ENCODE measurements at places on chromosomes 5 and 9.

GRCh38 chr9:70959366-70959765 is 162.1 kb downstream of the TRPM3 start:
- DNase-seq, result no peak

- DNase-seq, result no peak
Observed at GRCh38 chr5:176625966-176626875, 4.1 kb downstream of the SNCB start.

- DNase-seq, result no peak
Observed at GRCh38 chr5:43889233-43889632, 286.3 kb downstream of the NNT start.

- no peak for DNase-seq
Observed at GRCh38 chr9:136985027-136985602, 2.3 kb downstream of the LCNL1 start.

GRCh38 chr5:135173662-135174290 is 139.7 kb upstream of the PITX1 start:
- peak; percentile 66 for DNase-seq

DNA sequence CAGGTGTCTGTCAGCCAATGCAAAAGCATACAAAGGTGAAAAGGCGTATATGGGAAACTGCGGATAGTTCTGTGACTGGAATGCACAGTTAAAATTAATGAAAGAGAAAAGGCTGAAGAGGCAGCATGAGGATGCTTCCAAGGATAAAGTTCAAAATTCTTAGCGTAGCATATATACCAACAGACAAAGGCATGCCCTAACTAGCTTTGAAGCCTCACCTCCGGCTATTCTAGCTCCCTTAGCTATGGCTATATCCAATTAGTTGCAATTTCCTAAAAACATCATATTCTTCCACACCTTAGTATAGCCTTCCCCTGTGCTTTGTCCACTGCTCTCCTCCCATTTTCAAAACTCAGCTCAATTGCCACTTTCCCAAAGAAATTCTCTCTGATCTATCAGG is 1.4 kb upstream of the DNAJA1 start:
- no peak for DNase-seq

DNA sequence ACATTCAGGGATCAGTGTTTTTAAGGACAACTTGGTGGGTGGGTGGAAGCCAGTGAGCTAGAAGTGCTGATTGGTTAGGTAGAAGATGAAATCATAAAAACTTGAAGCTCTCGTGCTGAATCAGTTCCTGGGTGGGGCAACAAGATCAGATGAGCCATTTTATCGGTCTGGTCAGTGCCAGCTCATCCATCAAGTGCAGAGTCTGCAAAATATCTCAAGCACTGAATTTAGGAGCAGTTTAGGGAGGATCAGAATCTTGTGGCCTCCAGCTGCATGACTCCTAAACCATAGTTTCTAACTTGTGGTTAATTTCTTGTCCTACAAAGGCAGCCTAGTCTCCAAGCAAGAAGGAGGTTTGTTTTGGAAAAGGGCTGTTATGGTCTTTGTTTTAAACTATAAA is 166.4 kb downstream of the FAM170A start:
- no peak for DNase-seq

- no peak for DNase-seq
Observed at GRCh38 chr5:33524476-33524875, 83.7 kb downstream of the TARS1 start.

- no peak for DNase-seq
Observed at GRCh38 chr5:64861281-64861680, 92.6 kb downstream of the CWC27 start.

DNA sequence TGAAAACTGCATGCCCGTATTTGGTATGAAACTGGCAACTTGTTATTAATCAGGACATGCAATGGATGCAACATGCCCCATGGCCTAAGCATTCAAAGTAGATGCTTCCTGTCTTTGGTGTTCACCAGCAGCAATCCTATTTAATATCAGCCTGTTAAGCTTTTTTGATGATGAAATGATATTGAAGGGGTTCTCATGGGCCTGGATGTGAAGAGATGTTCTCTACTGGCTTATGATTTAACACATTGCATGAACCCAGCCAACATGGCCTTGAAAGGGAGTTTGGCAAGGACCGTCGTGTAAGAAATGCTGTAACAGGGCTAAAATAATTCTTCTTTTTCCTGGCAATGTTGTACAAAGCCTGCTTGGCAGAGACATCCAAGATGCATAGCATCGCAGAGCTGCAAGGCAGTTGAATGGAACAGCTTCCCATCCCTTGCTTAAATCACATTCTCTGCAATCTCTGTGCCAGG is 111.2 kb downstream of the SMARCA2 start:
- no peak for DNase-seq

DNA sequence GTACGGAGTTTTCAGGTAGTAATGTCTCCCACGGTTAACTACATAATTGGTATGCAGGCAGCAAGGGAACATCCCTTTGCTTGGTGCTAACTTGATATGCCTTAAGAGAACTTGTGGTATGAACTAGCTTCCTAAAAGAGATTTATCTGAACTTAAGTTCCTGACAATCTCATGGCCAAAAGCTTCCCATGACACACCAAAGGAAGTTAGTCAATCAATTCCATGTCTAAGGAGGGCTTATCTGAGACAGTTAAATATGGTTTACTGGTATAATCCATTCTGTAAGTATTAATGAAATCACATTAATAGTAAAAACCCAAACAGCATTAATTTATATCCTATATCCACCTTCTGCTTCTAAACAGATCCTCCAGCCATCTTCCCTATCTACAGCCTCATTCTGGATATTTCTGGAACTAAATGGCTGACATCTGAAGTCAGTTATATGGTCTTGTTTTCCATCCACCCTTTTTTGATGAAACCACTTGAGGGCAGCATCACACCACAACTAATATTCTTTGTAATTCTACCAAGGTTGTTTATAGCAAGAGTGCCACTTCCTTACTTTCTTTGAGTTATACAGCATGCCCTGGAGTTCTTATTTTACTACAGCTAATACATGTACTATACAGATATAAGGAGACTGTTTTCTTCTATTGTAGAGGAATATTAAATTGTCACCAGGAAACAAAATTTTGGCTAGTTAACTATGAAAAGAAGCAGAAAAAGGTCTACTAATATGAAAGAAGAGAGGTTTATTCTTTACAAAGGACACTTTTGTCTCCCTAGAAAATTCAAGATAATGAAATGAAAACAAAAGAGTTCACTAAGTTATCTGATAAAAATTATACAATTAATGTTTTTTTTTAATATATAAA is 34.7 kb downstream of the SHOC1 start:
- DNase-seq, result peak; percentile 61

GRCh38 chr5:163614787-163615186 is 109.4 kb downstream of the MAT2B start:
- no peak for DNase-seq

- no peak for DNase-seq
Observed at GRCh38 chr9:90568667-90569066, 74.0 kb downstream of the DIRAS2 start.

DNA sequence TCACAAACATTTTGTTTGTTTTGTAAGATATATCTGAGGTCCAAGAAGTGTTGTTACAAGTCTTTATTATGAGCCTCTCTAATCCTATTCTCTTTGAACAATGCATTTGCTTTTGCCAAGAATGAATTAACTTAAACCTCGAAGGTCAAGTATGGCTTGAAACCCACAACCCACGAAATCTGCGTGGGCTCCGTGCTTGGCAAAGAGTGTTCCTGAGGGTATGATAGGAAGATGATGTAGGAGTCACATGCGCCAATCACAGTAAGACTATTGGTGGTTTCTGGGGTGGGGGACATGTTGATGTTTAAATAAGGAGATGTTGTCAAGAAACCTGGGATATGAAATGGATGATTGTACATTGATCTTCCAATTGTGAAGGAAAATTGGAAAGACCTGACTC is 330.8 kb upstream of the RFX3 start:
- DNase-seq, result no peak

DNA sequence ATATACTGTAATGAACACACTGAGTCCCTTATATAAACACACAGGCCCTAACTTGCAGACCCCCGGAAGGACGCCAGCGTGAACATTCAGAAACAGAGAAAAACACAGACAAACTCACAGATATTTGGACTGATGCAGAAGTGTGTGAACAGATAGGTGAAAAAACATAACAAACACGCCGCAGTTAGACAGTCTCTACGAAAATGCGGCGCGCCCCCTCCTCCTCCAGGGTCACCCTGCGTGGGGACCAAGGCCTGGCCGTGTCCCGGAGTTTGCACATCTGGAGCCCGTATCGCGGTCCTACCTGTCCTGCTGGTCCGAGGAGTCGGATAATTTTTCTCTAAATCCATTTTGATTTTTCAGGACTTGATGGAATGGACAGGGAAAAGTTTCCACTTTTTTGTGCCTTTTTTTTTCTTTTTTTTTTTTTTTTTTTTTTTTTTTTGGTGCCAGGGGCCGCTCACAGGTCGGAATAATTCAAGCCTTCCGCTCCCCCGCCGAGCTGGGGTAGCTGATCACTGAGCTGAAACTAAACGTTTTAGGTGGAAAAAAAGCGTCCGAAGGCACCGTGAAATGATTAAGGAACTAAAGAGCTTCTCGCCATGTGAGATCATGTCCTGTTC is at the start of gene PAX5:
PAX5 (minus strand) TSS at position 587 of the 623 bp plus-strand sequence; CDS start at position 350, 237 bp downstream.
- no peak for DNase-seq

- no peak for DNase-seq
Observed at GRCh38 chr9:136226680-136227407, 18.8 kb downstream of the QSOX2 start.

GRCh38 chr5:176446884-176447590 is 1.1 kb upstream of the FAF2 start:
- no peak for DNase-seq

- DNase-seq, result no peak
Observed at GRCh38 chr9:306907-307306, 92.2 kb downstream of the DOCK8 start.

DNA sequence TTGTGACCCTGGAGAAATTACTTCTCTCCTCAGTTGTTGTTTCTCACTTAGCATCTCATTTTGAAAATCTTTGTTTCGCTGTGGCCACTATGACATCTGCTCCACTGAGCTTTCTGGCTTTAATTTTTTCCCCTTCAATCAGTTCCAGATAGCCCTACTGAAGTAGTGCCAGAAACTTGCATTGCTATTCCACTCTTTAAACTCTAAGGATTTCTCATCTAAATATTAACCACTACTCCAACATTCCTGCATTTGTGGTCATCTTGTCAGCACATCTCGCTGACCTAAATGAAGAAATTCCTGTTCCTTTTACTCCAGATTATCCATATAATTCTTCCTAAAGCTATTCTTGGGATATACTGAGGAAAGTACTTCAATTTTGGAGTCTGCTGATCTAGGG is 15.3 kb upstream of the NOL6 start:
- no peak for DNase-seq

GRCh38 chr9:13213337-13213736 is 66.2 kb downstream of the MPDZ start:
- no peak for DNase-seq
